ENCODE measurements at places on chromosomes 11 and 22. TPM values are rescaled to one million over a fixed set of nuclear protein-coding genes. Genes with fewer than 3 reads are reported as not detected.

GRCh38 chr11:35981581-35981980, 37.7 kb downstream of the LDLRAD3 start:
- no peak overlapping the region for H3K4me3 ChIP-seq
- H3K27me3 ChIP-seq: peaks cover 6% of the 10 kb centered on the region
- DNase-seq: no peak
- H3K4me1 ChIP-seq: no peaks in the 10 kb centered on the region
- no peak overlapping the region for H3K27ac ChIP-seq

- no peak within 1 kb of the TSS for H3K27ac ChIP-seq
- no peaks in the 10 kb centered on the region for H3K36me3 ChIP-seq
- H3K4me1 ChIP-seq: peaks cover 7% of the 10 kb centered on the region
- peak within 1 kb of the TSS; percentile 25 for H3K4me3 ChIP-seq
These were observed at the start of gene THY1 for GRCh38 chr11:119422809-119423508. THY1 (minus strand) TSS chr11:119423172; CDS start chr11:119420905, 2,267 bp downstream.

DNA sequence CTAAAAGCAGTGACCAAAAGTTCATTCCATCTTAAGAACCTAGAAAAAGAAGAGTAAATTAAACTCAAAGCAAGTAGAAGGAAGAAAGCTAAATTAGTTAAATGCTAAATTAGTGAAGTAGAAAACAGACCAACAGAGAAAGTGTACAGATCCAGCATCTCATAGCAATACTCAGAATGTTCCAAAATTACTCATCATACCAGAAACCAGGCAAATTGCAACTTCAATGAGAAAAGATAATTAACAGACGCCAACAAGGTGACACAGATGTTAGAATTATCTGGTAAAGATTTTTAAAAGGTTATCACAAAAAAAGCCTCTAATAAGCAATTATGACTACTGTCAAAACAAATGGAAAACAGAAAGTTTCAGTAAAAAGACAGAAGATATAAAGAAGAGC, 96.8 kb downstream of the ALX4 start:
- no peak for DNase-seq
- no peak overlapping the region for H3K4me3 ChIP-seq
- no peaks in the 10 kb centered on the region for H3K4me1 ChIP-seq
- H3K27me3 ChIP-seq: no peaks in the 10 kb centered on the region
- peaks cover 17% of the 10 kb centered on the region for H3K36me3 ChIP-seq

DNA sequence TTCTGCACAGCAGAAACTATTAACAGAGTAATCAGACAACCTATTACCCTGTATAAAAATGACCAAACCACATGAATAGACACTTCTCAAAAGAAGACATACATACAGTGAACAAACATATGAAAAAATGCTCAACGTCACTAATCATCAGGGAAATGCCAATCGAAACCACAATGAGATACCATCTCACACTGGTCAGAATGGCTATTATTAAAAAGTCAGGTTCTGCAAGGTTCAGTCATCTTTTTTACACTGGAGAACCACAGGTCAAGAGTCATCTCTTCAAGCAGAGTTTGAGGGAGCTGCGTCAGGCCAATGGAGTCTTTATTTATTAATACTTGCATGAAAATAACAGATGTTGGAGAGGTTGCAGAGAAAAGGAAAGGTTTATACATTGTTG, 40.4 kb downstream of the RCN1 start:
- H3K4me1 ChIP-seq: no peaks in the 10 kb centered on the region
- peaks cover 29% of the 10 kb centered on the region for H3K27me3 ChIP-seq
- no peak overlapping the region for H3K27ac ChIP-seq
- peaks cover 1% of the 10 kb centered on the region for H3K36me3 ChIP-seq
- no peak overlapping the region for H3K4me3 ChIP-seq

DNA sequence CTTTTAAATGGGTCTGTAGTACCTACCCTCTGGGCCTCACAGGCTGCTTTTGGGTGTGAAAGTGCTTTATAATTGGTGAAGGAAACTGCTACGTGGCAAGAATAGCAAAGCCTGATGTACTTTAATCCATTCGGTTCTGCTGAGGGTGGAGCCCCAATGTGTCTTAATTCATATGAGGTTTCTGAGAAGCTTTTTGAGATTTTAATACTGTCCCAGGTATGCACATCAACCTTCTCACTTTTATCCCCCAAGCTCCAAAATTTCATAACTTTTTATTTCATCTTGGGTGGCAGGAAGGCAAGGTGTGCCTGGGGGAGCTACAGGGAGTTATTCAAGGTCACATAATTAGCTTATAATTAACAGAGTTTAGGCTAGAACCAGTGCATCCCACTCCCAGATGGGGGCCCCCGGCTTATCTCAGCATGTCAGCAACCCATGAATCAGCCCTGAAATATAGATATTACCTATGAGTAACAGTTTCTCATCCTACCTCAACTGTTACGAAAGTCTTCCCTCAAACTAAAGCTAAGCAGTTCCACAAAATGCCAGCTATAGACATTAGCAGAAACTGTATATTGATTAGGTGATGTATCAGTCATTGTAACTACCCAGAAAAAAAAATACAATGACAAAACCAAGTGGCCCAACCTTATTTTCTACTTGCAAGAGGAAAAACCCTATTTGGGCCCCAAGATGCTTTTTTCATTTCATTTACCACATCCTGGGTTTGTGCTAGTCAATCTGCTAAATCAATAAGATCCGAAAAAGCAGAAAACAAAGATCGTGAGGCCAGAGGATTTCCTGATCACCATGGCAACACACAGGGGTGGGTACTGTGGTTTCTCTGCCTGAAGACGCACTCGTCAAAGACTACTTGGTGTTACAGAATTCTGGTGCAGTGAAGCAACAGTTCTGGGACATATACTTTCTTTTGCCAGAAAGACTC, 26.7 kb downstream of the CD44 start:
- H3K27ac ChIP-seq: peak overlapping the region; percentile 97
- H3K4me3 ChIP-seq: peak overlapping the region; percentile 81
- H3K36me3 ChIP-seq: peaks cover 50% of the 10 kb centered on the region

- peak; percentile 26 for DNase-seq
- H3K27me3 ChIP-seq: peaks cover 39% of the 10 kb centered on the region
- H3K4me3 ChIP-seq: no peak overlapping the region
- peaks cover 5% of the 10 kb centered on the region for H3K4me1 ChIP-seq
- H3K27ac ChIP-seq: no peak overlapping the region
These were observed 1.1 kb downstream of the FAT3 start for GRCh38 chr11:92225568-92226330.

DNA sequence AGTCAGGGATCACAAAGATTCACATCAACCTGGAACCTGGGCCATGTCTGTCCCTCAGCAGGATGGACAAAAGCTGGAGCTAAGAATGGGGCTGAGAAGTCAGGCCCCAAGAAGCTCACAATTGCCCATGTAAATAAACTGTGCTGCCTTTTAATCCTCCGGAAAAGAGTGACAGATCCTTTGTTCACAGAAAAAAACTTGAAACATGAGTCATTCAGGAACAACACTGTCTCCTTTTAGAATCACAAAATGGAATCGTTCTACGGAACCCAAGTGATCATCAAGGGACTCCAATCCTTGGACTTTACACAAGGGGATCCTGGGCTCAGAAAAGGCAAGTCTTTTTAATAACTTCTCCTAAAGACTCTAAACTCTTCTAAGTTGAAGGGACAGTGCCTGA, 36.1 kb downstream of the RELT start:
- no peak overlapping the region for H3K27ac ChIP-seq
- H3K36me3 ChIP-seq: peaks cover 19% of the 10 kb centered on the region
- H3K4me3 ChIP-seq: no peak overlapping the region
- H3K4me1 ChIP-seq: peaks cover 11% of the 10 kb centered on the region

DNA sequence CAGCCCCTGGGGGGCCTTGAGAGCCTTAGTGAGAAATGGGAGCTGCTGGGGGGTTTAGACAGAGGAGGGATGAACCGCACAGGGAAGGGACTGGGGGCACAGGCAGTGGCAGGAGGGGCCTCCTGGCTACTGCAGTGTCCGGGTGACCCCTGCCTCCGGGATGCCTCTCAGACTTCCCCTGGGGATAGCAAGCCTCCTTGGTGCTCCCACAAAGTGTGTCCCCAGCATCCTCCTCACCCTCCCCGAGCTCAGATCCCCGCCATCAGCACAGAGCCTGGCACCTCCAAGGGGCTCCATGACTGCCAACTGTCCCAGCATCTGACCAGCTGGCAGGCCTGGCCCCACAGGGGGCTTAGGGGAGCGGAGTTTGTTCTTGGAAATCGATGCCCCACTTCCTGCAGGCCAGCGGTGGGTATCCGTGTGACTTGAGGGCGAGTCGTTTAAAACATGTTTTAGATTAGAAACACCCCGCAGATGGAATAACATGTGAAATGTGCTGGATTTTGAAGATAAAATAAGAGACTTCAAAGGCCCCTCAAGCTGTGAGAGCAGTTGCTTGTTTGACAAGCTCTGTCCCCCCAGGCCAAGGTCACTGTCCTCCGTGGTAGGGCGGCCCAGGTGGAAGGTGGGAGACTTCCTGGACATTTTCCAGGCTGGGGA, 13.5 kb upstream of the FLRT1 start:
- H3K36me3 ChIP-seq: no peaks in the 10 kb centered on the region
- no peak overlapping the region for H3K27ac ChIP-seq
- H3K27me3 ChIP-seq: peaks cover 3% of the 10 kb centered on the region
- H3K4me1 ChIP-seq: no peaks in the 10 kb centered on the region
- DNase-seq: no peak

GRCh38 chr22:31790240-31790639, 36.4 kb downstream of the DEPDC5 start:
- no peak overlapping the region for H3K4me3 ChIP-seq
- no peak for DNase-seq
- H3K27ac ChIP-seq: no peak overlapping the region
- H3K4me1 ChIP-seq: peaks cover 5% of the 10 kb centered on the region
- peaks cover 2% of the 10 kb centered on the region for H3K36me3 ChIP-seq

DNA sequence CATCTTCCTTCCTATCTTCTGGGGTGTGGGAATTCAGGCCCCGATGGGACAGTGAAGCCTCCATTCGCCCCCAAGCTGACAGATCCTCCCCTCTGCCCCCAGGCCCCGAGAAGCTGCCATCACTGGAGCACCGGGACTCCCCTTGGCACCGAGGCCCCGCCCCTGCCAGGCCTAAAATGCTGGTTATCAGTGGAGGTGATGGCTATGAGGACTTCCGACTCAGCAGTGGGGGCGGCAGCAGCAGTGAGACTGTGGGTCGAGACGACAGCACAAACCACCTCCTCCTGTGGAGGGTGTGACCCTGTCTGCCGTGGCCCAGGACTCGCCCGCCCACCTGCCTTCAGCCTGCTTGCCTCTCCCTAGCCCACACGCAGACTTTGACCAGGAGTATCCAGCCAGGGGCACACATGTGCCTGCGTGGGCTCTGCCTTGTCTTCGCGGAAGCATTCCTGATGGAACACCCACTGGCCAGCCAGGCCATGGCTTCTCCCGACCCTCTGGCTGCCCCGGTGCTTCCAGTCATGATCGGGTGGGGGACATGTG, 8.6 kb upstream of the RELT start:
- H3K4me3 ChIP-seq: no peak overlapping the region
- H3K27me3 ChIP-seq: no peaks in the 10 kb centered on the region
- no peak for DNase-seq
- H3K27ac ChIP-seq: peak overlapping the region; percentile 82
- H3K4me1 ChIP-seq: peaks cover 24% of the 10 kb centered on the region

- no peaks in the 10 kb centered on the region for H3K27me3 ChIP-seq
- H3K27ac ChIP-seq: peak overlapping the region; percentile 95
- DNase-seq: no peak
- peaks cover 32% of the 10 kb centered on the region for H3K4me1 ChIP-seq
- H3K4me3 ChIP-seq: no peak overlapping the region
These were observed 19.0 kb upstream of the MYH9 start for GRCh38 chr22:36406721-36407120.

DNA sequence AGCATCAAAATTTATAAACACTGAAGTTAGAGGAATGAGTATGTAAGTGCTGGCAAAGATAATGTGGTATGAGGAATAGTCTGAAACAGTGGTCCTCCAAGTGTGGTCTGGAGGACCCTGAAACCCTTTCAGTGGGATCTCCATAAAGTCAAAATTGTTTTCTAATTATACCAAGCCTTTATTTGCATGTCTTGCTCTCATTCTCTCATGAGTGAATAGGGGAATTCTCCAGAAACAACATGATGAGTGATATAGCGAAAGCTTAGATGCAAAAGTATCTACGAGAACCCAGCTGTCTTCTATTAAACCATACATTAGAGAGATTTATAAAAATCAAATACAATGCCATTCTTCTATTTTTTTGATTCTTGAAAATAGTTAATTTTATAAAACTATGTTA, 145.0 kb upstream of the RAG2 start:
- H3K4me3 ChIP-seq: no peak overlapping the region
- DNase-seq: no peak
- peaks cover 22% of the 10 kb centered on the region for H3K27me3 ChIP-seq
- H3K4me1 ChIP-seq: peaks cover 4% of the 10 kb centered on the region
- no peak overlapping the region for H3K27ac ChIP-seq
- H3K36me3 ChIP-seq: no peaks in the 10 kb centered on the region

GRCh38 chr11:113436672-113437252, 38.4 kb downstream of the DRD2 start:
- no peaks in the 10 kb centered on the region for H3K36me3 ChIP-seq
- peaks cover 1% of the 10 kb centered on the region for H3K27me3 ChIP-seq
- no peaks in the 10 kb centered on the region for H3K4me1 ChIP-seq
- no peak for DNase-seq
- no peak overlapping the region for H3K4me3 ChIP-seq
- no peak overlapping the region for H3K27ac ChIP-seq

DNA sequence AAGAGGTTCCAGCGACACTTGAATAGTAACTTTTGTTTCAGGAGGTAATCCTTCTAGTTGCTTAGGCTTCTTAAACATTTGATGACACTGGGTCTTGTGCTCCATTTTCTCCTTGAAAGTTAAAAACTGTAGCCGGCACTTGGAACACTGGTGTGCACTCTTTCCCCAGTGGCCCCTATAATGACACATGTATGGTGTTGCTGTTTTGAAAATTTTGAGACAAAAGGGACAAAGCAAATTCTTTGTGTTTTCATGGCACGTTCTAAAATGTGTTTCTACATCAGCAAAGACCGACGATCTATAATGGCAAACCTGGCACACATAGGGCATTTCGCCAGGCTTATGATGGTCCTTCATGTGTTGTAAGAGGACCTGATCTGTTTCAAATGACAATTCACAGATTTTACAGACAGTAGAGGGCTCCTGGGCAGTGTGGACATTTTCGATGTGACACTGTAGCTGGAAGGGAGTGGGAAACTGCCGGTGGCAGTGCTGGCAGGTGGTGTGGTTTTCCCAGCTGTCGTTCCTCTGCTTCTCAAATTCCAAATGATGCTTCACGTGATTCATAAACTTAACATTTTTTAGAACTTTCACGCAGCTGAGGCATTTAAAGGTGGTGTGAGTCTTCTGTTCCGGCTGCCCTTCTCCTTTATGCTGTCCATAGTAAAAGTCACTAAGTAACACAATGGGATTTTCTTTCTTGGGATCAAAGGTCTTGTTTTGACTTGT, 20.5 kb downstream of the ZNF280B start:
- no peaks in the 10 kb centered on the region for H3K27me3 ChIP-seq
- DNase-seq: no peak
- H3K4me3 ChIP-seq: no peak overlapping the region
- H3K4me1 ChIP-seq: no peaks in the 10 kb centered on the region

Gene HORMAD2
- not detected for total RNA-seq

Gene CLMP
- 0.31 TPM for total RNA-seq

Gene BATF2
- total RNA-seq: 1.2 TPM

Gene HTR3B
- total RNA-seq: not detected

Gene TMEM45B
- total RNA-seq: 0.91 TPM

Gene BUD13
- total RNA-seq: 32.1 TPM

Gene TRMU
- 76.3 TPM for total RNA-seq

Gene CLDN5
- not detected for total RNA-seq

Data from activated naive CD8-positive, alpha-beta T cell treated with anti-CD3 and anti-CD28 coated beads, Interleukin-2, amount 10 ng/mL, durations not matched to agents 7 days and 5 days (primary cell).